RWPE1 (cell line): ENCODE measurements at places on chromosomes 1 and 21.
A peak's percentile ranks its signal among the peaks of the same experiment; 100 is the strongest.

DNA sequence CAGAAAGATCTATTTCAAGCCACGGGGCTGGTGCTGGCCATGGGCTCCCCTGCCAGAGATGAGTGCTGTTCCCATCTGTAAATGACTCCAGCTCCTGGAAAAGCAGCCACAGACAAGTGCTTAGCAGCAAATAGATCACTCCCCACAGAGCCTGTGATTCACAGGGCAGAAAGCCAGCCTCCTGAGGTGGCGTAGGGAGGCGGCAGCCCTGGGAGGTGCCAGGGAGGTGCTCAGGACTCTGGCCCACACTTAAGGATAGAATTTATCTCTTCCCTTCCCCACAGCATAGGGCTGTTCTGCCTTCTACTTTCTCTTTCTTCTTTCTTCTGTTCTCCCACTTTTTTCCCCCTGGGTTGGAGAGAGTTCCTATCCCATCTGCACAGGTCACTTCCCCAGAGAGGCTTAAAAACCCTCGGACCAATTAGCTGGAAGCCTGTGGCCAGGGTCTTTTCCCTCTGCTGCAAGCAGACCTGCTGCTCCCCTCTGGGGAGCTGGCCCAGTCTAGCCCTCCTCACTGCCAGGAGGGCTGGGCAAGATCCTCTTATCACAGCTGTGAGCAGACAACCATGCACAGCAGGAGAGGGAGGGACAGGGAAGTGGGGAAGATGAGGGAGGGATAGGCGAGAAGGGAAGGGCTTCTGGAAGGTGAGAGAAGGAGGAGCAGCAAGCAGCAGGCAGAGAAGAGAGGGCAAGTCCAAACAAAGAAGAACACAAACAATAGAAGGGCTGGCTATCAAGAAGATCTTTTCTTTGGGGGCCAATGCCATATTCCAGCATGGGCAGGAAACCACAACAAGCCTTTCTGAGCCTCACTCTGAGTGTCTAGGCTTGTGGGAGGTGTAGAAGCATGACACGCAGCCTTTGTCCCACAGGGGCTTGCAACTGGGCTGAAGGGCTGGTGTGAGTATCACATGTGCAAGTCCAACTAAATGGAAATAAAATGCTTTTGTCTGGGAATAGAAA is 41.0 kb downstream of the KCND3 start:
- peak; percentile 75 for DNase-seq

DNA sequence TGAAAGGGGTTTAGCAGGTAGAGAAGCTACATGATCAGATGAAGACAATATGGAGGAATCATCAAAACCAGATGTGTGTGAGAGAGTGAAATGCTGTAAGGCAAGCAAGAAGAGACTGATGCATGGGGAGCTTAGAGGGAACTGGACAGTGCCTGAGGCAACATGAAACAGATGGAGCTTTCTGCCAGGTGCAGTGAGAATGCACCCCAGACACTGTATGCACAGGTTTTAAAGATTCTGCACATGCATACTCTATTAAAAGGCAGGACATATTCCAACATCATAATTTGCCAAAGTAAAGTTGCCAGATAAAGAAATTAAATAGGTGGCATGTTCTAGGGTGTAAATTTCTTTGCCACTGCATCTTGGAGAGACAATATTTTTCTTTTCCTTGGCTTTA is 200.1 kb downstream of the AMY1C start:
- no peak for DNase-seq

DNA sequence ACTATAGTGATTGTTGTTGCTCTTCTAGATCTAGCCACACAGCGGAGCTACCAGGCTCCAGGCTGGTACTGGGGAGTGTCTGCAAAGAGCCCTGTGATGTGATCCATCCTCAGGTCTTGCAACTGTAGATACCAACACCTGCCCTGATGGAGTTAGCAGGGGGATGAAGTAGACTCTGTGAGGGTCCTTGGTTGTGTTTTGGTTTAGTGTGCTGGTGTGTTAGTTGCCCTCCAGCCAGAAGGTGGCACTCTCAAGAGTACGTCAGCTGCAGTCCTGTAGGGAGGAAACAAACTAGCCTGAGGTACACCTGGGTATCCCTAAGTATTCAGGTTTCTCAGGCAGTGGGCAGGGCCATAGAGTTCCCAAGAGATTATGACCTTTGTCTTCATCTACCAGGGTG is 81.2 kb upstream of the TMPRSS2 start:
- DNase-seq = no peak

DNA sequence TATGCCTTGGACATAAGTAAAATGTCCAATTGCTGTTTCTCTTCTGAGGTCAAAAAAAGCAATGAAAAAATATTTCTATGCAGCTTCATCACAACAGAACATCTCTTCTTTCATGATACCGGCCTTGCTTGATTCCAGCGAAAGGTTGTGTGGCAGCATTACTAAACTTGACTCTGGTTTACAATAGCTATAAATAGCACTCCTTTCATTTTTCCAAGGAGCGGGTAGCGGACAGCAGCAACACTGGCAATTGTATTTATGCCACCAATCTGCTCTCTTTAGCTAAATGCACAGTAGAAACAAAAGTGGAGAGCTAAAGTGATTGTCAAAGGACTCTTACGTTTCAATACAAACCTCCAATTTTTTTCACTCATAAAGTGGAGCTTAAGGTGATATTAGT is 7.5 kb upstream of the DAB1 start:
- DNase-seq = no peak

DNA sequence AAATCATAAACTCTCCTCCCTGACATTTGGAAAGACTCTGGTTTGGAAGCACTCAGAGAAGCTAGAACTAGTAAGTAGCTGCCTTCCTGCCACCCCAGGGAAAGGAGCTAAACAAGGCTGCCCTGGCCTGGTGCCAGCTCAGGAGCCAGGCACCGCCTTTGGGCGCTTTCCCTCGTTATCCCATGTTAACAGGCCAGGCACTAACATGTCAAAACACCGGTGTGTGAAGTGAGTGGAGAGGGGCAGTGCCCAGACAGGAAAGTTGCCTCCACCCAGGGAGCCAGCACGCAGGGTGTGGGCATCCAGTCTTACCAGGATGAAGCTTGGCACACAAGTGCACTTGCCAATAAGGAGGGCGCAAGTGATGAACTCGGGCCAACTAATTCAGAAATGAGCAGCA is 346.8 kb downstream of the RRAGC start:
- DNase-seq = peak; percentile 25

- peak; percentile 13 for DNase-seq
These were observed 486 bp downstream of the NIPAL3 start for GRCh38 chr1:24415910-24416665.

DNA sequence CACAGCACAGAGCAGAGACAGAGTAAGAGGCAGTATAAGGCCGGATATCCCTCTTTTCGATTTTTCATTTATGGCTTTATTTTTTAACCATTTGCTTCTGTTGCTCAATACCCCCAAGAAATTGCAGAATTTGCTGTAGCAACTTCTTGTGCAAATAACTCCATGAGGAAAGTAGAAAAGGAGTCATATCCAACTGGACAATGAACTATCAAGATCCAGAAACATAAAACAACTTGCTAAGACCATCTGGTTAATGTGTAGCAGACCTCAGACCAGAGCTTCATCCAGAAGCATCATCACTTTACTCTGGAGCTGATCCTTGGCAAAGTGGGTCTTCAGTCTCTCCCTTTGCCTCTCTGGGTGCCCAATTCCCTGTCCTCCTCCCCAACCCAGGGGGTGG is 45.9 kb downstream of the ZNF697 start:
- no peak for DNase-seq

GRCh38 chr1:20560966-20561365 is 8.6 kb downstream of the FAM43B start:
- no peak for DNase-seq

GRCh38 chr1:172138634-172139033 is 281.9 kb upstream of the C1orf105 start:
- DNase-seq = peak; percentile 50

GRCh38 chr1:147046189-147046862 is 108.2 kb downstream of the NBPF12 start:
- no peak for DNase-seq

DNA sequence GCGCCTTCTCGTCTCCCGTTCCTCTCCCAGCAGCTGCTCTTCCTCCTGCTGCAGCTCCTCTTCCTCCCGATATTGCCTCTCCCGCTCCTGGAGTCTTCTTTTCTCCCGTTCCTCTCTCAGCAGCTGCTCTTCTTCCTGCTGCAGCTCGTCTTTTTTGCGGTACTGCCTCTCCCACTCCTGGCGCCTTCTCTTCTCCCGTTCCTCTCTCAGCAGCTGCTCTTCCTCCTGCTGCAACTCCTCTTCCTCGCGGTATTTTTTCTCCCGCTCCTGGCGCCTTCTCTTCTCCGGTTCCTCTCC is 5.3 kb downstream of the TCHH start:
- no peak for DNase-seq

DNA sequence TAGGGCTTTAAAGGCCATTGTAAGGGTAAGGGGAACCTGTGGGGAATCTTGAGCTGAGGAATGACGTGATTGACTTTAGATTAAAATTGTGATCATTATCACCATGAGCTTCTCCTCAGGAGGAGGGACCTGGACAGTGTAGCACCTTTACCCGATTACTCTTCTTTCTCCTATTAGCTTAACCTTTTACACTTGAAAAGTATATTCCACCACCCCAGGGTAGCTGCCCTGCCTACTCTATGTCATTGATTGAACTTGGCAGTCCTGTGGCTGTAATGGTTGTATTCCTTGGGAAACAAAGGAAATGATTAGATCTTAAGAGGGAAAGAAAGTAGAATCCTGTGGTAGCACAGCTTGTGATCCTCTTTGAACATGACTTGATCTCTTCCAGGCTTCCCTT is 47.7 kb downstream of the CACHD1 start:
- DNase-seq = no peak

DNA sequence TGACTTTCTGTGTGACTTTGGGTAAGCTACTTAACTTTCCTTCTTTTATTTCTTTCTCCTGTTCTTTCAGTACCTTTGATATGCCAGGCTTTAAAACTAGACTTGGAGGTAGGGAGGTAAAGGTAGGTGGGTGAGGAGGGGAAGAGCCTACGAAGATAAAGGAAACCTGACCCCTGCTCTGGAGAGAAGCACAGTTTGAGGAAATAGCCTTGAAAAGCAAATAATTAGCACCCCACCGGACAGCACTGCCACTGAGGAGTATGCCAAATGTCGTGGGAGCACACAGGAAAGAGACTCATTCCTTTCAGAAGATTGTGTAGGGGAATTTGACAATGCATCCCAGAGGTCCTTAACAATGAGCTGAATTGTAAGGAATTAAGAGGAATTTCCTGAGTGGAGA is 65.2 kb upstream of the SPAG17 start:
- no peak for DNase-seq

DNA sequence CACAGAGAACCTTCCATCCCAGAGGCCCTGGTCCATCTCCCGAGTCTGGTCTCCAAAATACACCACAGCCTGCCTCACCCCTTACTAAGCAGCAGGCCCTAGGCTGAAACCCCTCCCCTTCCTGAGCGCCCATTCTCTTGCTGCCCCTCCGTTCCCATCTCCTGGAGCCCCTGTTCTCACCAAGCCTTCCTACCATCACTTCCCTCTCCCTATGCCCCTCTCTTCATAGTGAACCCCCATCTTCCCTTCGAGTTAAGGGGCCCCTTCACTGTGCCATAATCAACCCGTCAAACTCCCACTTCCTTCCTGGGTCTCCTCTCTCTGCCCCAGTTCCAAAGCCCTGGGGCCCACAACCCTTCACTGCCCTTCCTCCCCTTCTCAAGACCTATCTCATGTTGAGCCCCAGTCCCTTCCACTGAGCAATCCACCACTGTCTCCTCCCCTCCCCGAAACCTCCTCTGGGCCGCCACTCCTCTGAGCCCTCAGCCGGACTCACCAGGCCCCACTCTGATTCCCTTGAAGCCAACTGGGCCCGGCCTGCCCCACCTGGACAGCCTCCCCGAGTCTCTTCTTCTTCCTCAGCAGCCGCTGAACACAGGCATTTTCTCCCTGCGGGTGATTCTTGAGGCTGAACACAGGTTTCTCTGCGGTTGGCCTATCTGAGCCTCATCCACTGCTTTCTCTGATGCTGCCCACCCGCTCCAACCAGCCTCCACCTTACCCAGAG is 42.2 kb upstream of the WASF2 start:
- DNase-seq = no peak

DNA sequence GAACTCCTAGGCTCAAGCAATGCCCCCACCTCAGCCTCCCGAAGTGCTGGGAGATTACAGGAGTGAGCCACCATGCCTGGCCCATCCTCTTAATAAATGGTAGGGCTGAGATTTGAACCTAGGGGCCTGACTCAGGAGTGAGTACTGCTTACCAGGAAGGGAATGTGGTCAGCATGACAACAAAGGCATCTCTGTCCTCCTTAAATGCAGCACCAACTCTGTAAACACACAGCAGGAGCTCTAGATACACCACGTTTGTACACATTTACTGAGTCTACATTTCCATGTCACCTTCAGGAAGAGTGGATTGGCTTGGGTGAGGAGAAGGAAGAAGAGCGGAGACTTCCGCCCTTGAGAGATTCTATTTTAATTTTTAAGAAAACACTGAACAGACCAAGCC is 38.5 kb downstream of the HIVEP3 start:
- DNase-seq = no peak

DNA sequence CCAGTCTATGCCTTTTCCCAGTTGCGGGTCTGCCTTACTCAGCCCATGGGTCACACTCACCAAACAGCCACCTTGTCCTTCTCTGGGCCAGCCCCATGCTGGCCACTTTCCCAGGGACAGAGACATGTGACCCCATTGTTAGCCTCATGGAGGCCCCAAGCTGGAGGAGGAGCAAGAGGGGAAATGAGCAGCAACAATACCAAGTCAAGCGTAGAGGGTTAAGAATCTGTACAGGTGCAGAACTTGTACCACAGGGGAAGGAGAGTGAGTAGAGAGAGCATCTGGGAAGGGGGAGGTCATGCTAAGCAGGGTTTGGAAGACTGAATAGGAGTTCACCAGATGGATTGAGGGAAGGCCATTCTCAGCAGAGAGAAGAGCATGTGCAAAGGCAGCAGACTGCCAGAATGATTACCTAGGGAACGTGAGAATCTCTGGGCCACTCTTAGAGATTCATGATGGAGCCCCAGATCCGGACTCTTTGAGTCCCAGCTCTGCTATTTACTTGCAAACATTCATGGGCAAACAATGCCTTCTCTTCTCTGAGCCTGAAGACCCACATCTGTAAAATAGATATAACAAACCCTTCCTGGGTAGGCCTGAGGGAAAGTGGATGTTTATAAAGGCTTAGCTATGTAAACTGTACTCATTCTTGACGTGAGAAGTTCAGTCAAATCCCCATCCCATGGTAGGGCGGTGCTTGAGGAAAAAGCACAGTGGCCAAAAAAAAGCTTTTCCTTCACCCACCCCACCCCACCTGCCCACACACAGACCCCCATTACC is 2.8 kb upstream of the SLC2A1 start:
- DNase-seq = no peak

DNA sequence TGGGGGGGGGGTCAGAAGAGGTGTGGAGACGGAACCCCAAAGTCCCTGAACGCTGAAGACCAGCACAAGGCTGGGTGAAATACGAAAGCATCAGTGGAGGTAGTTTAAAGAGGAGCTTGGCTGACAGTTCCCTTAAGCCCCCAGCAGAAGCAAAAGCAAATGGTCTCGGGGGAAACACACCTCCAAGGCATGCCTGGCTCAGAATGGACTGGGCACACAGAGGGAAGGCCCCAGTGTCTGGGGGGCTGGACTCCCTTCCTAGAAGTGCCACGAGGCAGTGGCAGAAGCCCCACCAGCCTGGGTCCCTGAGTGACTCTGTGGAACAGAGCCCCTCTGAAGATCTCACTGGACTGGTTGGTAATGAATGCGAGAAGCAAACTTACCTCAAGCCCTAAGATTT is 43.9 kb downstream of the UBE2G2 start:
- DNase-seq = no peak

GRCh38 chr1:185367218-185367617 is 50.2 kb upstream of the IVNS1ABP start:
- DNase-seq = no peak

GRCh38 chr21:25925064-25925800 is 190.5 kb downstream of the GABPA start:
- no peak for DNase-seq

GRCh38 chr1:150575518-150576366 is 3.7 kb downstream of the MCL1 start:
- DNase-seq = no peak
